ENCODE measurements at places on chromosomes 7 and 10. TPM values are rescaled to one million over a fixed set of nuclear protein-coding genes. Genes with fewer than 3 reads are reported as not detected.

Gene SAP25
- not detected for total RNA-seq

Gene ATRNL1
- 153 TPM for total RNA-seq

Gene EMX2
- total RNA-seq: 0.95 TPM

Gene RBP3
- total RNA-seq: not detected

Gene FOXI2
- total RNA-seq: not detected

Gene OPALIN
- not detected for total RNA-seq

Gene NPY4R
- 0.16 TPM for total RNA-seq

DNA sequence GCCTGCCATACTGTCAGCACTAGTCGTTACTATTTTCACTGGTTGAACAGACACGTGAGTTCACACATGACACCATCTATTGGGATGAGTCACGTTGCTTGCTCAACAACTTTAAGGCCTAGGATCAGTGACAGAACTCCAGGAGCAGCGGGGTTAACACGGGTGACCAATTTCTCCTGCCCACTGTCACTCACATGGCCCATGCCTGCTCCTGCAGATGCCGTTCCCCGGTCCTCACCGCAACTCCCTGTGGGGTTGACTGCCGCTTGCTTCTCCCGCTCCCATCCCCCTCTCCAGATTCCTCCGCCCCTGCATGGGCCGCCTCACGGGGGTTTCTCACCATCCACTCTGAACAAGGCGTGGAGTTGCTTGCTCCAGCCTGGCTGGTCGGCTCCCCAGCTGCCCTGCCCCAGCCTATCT, 128.2 kb downstream of the TAX1BP1 start:
- DNase-seq: no peak

GRCh38 chr10:91194497-91195179, 25.8 kb upstream of the PCGF5 start:
- DNase-seq: no peak

DNA sequence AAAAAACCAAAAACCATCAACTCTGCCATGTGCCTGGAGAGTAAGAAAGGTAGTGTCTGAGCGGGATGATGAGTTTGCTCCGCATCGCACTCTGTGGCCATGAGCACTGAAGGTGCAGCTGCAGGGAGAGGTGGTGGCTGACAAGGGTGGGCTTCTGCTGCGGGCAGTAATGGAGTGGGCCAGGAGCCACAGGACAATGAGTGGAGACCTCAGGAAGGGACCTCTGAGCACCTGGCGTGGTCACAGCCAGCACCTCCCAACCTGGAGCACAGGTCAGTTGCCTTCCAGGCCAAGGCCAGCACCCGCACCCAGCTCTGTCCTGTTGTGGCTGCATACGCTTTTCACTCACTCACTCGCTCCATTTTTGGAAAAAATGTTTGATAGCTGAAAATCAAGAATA, 115.5 kb downstream of the ANKRD61 start:
- no peak for DNase-seq

GRCh38 chr7:93055543-93056107, 62.2 kb downstream of the SAMD9 start:
- no peak for DNase-seq

DNA sequence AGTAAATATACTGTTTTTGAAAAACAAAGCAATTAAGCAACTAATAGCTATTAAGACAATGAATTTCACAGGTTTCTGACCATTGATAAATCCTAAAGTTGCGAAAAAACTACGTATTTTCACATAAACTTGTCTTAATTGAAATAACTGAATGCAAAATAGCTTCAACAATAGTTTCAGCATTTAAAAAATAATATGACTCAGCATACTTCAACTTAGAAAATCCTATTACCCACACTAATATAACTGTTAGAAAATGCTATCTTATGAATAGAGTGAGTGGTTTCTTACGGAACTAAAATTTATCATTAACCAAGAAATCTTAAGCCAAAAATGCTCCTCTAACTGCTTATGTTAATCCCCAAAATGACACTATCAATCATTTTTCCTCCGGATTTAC, 183.9 kb downstream of the AVL9 start:
- no peak for DNase-seq

- DNase-seq: no peak
Measured at GRCh38 chr10:128612195-128612594, 486.0 kb upstream of the MKI67 start.

GRCh38 chr7:22074897-22075296, 129.2 kb upstream of the CDCA7L start:
- DNase-seq: no peak

GRCh38 chr7:142703655-142704305, 45.5 kb upstream of the PRSS1 start:
- no peak for DNase-seq

DNA sequence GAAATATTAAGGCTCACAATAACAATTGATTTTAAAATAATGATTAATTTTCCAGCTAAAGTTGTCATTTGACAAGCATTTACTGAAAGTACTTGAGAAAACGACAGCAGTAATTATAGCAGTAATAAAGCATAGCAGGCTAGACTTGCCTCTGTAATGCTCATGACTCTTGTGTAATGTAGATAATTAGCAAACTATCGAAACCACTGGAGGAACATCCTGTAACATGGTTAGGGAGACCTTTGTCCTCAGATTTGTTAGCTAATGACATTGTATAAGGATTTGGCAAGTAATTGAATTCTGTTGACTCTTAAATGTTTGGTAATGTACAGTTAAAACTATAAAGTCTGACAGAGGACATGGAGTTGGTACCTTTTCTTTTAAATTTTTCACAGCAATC, 24.8 kb downstream of the ARL4A start:
- no peak for DNase-seq

DNA sequence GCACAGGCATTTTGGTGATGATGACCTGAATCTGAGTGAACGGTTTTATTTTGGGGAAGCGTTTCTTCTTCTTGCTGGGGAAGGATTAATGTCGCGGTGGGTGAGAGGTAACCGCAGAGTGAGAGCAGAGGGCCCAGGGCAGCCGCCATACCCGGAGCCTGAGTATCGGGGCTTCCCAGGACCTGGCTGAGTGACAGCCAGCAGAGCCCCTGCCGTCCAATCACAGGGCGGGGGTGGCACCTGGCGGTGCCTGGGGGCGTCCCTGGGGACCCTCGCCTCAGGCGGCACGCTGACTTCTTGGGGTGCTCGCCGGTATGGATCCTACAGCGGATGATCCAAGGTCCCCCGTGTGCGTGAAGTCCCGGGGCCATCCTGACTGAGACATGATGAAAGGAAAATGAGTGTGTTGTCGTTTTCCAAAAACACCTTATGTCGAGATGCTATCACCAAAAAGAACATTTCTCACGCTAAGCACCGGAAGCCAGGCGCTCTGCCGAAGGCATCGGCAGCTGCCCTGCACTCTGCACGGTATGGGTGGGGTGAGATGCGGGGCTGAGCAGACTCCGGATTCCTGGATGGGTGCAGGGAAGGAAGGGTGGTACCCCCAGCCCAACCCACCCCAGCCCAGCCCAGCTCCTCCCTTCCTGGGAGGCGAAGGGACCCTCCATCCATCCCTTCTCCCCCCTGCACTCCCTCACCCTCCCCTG, 227.9 kb upstream of the SHH start:
- DNase-seq: no peak

- no peak for DNase-seq
Measured at GRCh38 chr10:113382691-113383090, 170.2 kb upstream of the HABP2 start.

GRCh38 chr7:81534446-81534845, 235.4 kb downstream of the HGF start:
- no peak for DNase-seq

- no peak for DNase-seq
Measured at GRCh38 chr7:77419102-77419501, 3.0 kb upstream of the GSAP start.

DNA sequence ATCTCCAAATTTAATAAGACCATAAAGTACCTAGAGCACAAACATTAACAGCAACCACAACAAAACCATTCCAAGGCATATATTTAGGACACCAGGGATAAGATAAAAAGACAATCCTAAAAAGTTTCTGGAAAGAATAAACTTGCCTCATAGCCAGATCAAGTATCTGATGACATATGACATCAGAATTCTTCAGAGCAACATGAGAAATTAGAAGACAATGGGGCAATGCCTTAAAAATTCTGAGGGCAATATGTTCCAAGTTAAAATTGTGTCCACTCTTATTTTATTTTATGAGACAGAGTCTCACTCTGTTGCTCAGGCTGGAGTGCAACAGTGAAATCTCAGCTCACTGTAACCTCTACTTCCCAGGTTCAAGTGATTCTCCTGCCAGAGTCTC, 2.8 kb downstream of the EFCAB10 start:
- DNase-seq: no peak

DNA sequence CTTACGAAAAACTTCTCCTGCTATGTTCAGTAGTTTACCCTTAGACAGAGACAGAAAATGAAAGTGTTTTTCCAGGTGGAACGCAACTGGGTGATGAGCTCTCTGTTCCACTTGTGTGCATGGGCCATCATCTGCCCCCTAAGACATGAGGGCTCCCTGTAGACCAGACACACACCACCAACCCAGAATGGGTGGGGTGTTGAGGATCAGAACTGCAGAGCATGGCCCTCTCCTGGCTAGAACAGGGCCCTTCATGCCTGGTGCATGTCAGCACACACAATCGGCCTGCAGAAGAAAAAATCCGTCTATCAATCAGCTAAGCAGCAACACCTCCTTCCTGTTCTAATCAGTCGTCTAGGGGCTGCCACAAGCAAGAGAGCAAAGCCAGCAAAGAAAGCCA, 186.2 kb upstream of the INHBA start:
- no peak for DNase-seq

GRCh38 chr7:100726996-100727761, 6.2 kb upstream of the ZAN start:
- no peak for DNase-seq

- no peak for DNase-seq
Measured at GRCh38 chr10:7075110-7075509, 335.7 kb downstream of the SFMBT2 start.

GRCh38 chr10:6299234-6299633, 96.5 kb downstream of the PFKFB3 start:
- DNase-seq: no peak

DNA sequence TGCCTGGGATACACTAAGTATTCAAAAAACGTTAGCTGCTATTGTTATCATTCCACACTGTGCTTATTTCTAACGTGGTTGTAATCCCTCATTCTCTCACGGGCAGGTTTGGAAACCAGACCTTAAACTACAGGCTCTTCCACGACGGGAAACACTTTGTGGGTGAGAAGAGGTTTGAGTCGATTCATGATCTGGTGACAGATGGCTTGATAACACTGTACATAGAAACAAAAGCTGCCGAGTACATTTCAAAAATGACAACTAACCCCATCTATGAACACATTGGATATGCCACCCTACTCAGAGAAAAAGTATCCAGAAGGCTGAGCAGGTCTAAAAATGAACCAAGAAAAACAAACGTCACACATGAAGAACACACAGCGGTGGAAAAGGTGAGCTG, 163.2 kb upstream of the PRR15 start:
- no peak for DNase-seq

DNA sequence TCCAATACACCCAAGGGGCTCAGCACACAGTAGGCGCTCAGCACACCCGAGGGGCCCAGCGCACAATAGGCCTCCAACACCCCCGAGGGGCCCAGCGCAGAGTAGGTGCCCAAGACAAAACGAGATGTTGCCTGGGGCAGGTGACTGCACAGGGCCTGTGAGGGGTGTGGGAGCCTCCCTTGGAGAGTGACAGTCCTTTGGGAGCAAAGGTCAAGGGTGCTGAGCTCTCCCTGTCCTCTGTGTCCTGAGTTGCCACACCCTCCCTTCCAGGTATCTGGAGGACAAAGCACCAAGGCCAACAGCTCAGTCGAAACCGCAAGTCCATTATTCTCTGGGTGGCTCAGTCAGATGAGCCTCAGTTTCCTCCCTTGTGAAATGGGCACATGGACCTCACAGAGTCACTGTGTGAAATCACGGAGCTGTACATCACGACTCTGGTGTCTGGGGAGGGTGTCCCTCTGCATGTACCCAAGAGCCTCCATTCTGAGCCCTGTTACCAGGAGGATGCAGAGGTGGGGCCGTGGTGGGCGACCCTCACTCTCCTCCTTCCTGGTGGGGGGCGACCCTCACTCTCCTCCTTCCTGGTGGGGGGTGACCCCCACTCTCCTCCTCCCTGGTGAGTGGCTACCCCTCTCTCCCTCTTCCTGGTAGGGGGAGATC, 81.3 kb downstream of the FOXL3 start:
- no peak for DNase-seq

GRCh38 chr10:76440426-76440825, 1009.0 kb downstream of the LRMDA start:
- DNase-seq: no peak

GRCh38 chr7:107564553-107565298, 955 bp downstream of the DUS4L start:
- DNase-seq: no peak

- no peak for DNase-seq
Measured at GRCh38 chr7:100573691-100574361, at the start of gene SAP25. Gene SAP25, minus strand, starts transcription at chr7:100573900. Its CDS starts 158 bp downstream, at chr7:100573742.

DNA sequence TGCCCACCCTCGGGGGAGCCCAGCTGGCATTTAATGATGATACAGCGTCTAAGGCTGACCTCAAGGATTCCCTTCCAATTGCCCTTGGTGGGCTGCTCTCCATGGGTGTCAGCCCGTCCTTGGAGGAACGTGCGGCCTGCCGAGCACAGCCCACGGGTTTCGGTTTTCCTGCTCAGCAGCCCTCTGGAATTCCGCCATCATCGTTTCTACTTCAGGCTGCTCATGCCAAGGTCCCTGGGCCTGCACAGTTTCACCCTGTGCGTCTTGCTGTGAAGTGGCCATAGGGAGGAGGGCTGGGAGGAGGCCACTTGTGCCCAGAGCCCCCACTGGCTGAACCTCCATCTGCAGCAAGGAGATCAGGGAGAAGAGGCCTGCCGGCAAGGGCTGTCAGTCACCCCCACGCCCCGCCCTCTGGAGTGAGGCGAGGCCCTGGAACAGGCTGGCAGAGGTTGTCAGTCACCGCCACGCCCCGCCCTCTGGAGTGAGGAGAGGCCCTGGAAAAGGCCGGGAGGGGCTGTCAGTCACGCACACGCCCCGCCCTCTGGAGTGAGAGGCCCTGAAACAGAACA, 82.8 kb downstream of the CHST15 start:
- no peak for DNase-seq

- DNase-seq: no peak
Measured at GRCh38 chr7:140881507-140882228, 43.1 kb downstream of the BRAF start.

DNA sequence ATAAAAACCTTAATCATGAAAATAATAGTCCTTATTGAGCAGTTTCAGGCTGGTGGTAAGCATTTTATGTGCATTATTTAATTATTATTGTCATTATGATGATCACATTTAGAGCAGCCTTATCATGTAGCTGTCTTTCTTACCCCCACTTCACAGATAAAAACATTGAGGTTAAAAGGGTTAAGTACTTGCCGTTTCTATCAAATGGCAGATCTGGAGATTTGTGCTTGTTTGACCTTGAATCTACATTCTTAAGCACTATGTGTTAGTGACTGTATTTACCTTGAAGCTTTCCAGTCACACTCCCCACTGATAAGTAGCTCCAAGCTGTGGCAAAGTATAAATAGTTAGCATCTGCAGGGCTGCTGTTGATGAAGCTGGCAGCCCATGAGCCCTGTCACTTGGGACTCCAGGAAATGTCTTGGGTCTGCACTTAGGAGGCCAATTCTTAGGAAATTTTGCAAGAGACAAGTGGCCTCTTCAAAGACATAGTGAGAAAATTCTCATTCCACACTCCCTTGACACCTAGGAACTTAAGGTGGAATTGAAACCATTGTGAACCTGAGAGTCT, 116.8 kb upstream of the AGR3 start:
- DNase-seq: no peak
